ENCODE measurements at places on chromosomes 5 and 9.

DNA sequence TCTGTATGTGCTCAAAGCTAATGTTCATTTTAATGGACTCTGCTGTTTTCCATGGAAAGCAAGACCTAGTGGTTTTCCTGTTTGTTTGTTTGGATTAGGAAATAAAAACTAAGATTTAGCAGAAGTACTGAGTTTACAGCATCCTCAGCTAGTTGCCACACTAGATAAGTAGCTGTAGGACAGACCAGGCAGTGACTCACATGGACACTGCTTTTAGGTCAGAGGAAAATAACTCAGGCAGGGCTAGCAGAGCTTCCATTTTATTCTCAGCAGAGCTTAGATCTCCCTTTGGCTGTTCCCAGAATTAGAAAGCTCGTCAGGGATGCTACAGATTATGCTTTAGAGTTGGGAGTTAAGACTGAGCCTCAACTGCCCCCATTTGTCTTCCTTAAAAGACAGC lies 204.4 kb downstream of the SH3GL2 start:
- DNase-seq: no peak

GRCh38 chr5:30959238-30959637 lies 234.2 kb upstream of the CDH6 start:
- peak; percentile 28 for DNase-seq

DNA sequence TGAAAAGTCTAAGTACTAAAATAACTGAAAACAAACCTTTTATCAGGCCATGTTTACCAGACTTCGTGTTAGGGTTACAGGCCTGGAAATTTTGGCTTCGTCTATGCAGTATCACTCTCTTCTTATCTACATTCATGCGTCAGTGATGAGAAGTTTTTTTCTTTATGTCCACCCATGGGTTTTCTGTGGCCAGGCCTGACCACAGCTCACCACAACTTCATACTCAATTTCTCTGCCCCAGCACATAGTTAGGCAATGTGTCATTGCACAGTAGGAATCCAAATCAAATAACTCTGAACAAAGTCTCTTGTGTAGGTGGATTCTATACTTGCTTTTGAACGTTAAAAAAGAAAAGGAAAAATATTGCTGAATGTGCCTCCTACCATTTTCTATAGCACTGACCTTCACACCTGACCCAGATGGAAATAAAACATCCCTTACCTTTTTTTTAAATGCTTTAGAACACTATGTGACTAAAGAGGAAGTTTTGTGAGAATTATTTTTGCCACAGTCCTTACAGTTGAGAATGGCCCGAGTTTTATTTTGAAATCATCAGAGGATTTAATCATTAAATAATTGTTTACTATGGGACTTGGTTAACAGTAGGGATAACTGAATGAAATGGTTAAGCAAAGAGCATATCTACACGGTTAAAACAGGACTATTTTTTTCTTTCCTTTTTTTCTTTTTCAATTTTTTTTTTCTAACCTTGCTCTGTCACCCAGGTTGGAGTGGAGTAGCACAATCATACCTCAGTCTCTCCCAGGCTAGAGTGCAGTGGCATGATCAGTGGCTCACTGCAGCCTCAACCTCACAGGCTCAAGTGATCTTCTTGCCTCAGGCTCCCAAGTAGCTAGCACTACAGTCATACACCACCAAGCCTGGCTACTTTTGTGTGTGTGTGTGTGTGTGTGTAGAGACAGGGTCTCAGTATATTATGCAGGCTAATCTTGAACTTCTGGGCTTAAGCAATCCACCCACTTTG lies 1247.0 kb upstream of the ACO1 start:
- DNase-seq: peak; percentile 89

DNA sequence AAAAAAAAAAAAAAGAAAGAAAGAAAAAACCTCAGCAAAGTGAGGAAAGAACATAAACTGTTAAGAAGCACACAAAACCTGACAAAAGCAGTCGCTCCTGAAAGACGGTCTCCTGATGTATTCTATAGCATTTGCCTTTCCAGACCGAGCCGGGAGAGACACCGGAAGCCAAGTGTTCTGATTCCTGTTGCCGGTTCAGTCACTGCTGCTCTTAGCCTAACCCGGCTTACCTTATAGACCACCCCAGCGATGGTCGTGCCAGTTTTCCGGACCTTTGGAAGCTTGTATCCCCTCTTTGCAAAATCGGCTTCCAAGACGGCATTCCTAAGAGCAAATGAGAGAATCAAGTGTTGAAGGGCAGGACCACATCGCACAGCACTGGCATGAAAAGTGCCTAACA lies 630 bp downstream of the PSMB7 start:
- DNase-seq: no peak

DNA sequence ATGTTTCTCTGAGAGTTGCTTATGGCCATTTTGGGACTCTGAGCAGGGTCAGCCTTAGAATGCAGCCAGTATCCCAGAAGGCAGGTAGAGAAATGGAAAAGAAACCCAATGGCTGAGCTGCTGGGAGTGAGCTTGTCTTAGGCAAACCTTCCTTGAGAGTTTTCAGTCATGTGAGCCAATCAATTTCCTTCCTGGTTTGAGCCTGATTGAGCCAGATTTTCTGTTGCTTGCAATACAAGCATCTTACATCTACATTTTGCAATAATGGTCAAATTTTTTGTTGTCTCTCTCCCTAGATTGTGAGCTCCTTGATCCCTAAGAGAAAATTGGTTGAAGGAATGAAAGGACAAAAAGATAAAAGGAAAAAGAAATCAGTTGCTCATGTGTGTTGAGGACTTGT lies 155.3 kb downstream of the SNX18 start:
- no peak for DNase-seq

GRCh38 chr5:180718810-180719453 lies 20.9 kb downstream of the OR2Y1 start:
- peak; percentile 15 for DNase-seq

- peak; percentile 88 for DNase-seq
Observed at GRCh38 chr5:138352071-138352721, at the start of gene KDM3B. KDM3B (plus strand) TSS chr5:138352685; CDS start chr5:138352796, 111 bp downstream.

GRCh38 chr5:4797445-4797844 lies 342.7 kb upstream of the ADAMTS16 start:
- no peak for DNase-seq

DNA sequence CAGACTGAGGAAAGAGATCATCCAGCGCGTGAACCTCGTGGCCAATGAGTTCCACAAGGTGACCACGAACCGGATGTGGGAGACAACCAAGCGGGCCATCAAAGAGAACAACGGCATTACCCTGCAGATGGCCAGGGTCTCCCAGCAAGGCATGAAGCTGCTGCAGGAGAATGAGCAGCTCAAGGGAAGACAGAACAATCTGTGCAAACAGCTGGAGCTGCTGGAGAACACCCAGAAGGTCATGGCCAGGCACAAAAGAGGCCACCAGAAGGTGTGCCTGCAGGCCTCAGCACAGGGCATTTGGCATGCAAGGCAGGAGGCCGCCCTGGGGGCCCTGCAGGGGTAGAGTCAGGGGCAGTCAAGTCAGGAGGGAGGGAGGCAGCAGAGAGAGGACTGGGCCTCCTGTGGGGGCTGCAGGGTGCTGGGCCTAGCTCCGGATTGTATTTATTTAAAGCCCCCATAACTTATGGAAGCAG lies 4.2 kb downstream of the PTRH1 start:
- no peak for DNase-seq

GRCh38 chr5:122192497-122193496 lies 63.5 kb downstream of the ZNF474 start:
- peak; percentile 71 for DNase-seq

DNA sequence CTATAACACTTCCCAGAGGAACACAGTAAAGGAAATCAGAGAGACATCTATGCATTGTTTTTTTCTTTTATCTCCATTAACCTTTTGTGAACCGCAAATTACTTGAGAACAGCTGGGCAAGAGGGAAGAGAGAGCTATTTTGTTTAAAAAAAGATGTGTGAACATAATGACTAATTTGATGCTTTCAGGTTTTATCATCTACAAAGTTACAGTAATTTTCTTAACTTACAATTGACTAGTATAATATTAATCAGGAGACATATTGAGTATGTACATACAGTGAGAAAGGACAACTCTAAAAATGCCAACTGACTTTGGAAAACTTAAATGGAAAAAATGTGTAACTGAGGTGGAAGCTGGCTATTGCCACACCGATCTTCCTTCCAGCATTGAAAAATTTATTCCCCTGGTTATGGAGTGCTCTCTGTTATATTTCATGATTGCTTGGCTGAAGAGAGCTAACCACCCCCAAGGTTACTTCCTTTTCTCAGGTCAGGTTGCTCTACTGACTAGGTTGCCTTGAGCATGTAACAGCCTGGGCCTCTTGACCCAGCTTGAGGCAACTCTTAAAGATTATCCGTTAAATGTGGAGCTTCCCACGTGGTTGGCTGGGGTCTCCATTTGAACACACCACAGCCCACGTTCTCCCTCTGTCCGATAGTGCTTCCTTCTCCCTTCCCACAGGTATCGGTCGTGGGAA lies 62.6 kb upstream of the C6 start:
- no peak for DNase-seq

DNA sequence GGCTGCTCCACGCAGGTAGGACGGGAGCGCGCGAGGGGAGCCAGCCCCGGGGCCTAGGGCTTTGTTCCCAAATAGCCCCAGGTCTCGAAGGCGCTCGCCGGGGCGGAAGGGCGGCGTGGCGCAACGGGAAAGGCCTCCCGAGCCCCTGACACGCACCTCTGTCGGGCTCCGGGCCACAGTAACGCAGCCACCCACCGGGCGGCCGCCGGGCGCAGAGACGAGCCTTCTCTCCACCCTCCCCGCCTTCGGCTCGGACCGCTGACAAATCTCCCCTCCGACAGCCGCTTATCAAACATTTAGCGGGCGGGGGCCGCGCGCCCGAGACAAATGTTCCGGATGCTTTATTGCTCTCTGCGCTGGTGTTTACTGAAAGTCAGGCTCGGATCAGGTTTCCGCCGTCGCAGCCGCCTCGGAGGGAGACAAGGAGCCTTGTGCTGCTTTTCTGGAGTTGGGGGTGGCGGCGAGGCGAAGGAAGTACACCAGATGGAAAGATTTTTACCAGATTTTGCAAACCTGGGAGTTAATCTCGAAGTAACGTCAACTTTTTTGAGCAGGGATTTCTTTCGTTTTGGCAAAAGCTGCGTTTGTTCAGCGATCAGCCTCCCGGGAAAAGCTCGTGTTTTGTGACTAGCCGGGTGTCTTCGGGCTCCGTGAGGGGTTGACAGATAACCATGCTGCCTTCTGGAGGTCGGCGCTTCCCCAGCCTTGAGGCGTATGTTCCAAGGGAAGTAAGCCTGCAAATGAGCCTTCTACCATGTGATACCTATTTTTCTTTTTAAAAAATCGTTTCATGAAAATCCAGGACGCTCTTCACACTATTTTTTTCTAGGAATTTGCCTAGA lies 950 bp downstream of the RGMB start:
- DNase-seq: peak; percentile 74

- no peak for DNase-seq
Observed at GRCh38 chr5:124210111-124210910, 536.1 kb downstream of the ZNF608 start.

DNA sequence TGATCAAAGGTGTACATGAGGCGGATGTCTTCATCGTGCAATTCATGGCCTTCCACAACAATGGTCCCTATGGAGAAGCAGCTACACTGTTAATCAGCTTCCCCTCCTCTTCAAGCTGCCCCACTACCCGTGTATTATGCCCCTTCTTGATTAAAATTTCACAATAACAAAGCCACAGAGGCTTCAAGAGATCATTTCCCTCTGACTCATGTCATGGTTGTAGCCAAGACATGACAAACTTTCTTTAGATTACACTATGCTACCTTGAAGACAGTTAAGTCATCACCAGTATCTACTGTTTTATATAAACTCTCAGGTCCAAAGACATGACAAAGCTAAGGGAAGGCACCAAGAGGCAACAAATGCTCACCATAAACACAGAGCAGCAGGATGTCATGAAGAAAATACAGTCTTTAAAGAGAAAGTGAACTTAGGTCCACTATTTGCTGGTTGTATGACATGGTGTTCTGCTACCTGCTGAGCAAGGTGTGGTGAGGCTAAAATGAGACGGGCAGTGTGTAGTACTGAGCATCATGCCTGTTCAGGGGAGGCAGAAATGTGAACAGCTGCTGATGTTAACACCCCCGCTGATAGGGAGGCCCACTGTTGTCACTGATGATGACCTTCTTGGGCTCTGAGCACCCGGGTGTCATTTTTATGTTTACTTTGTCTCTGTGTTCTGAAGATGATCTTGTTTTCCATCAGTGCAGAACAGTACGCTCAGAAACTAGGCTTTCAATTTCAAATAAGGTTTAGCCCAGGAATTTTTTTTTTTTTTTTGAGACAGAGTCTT lies 48.3 kb downstream of the IARS1 start:
- DNase-seq: peak; percentile 85

DNA sequence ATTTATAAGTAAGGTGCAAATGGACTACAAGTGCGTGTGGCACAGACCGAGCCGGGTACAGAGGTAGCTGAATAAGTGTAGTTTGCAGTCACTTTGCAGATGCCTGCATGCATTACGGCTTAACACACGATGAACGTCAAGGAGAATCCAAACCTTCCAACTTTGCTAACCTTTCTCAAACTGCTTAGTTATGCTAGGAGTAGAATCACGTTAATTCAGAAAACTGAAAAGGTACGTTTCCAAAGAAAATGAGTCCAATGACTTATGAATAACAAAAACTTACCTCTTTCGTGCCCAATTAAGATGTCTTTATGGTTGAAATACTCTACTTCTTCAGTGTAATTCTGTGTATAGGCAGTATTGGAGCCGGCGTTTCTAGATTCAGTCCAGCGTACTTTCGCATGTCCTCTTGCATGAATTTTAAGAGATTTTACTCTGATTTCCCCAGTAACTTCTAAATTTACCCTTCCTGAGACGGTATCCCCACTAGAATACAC lies 539 bp downstream of the ARRDC3 start:
- peak; percentile 41 for DNase-seq

All from fibroblast of skin of right biceps (primary cell).